ENCODE measurements at places on chromosomes 1 and 21.
A peak's percentile ranks its signal among the peaks of the same experiment; 100 is the strongest.

DNA sequence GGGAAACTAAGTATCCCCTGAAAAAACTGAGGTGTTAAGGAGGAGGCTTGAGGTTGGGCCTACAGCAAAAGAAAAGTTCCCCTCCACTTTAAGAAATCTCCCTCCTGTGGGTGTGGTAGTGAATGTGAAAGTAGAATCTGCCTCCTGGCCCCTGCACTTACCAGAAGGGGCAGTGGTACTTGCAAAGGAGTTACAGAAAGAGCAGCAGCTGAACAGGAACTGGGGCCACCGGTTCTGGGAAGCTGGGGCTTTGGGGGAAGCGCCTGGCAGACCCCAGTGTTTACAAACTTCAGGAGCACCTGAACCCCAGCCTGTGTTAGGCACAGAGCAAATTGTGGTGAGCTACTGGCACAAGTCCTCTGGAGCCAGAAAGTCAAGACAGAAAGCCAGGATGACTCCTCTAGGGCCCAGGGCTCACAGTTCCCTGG is 250.2 kb upstream of the FGGY start:
- peaks cover 27% of the 10 kb centered on the region for H3K4me1 ChIP-seq
- no peaks in the 10 kb centered on the region for H3K36me3 ChIP-seq
- no peak for DNase-seq
- H3K4me3 ChIP-seq = no peak overlapping the region
- no peaks in the 10 kb centered on the region for H3K27me3 ChIP-seq
- peak overlapping the region; percentile 4 for H3K27ac ChIP-seq

DNA sequence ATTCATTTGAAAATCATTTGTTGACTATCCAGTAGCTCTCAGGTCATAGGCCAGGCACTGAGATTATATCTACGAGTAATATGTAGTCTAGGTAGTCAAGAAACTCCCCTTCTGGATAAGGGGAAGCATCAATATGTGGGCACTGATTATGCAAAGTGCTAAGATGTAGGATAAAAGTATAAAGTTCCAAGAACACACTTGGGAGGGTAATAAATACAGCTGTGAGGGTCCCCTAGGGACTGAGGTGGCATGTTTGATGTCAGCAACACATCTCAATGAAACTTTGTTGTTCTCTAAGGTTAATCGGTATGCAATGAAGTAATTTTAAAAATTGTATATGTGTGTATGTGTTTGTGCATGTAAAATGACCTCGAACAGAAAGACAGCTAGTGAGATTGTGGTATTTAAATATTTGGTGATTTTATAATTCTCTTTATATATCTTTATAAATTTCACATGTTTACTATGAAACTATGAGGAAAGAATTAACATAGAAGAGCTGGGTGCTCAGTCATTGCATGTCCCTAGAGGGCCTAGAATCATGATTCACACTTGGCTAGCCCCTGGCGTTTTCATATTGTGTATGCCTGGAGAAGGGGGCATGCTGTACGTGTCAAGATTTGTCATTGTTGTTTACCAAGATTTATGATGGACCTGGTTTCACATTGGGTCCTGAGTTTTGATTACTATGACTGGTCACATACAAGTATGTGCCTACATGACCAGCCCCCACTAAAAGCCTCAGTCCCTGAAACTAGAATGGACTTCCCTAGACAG is 140.1 kb upstream of the DUSP10 start:
- no peaks in the 10 kb centered on the region for H3K27me3 ChIP-seq
- no peaks in the 10 kb centered on the region for H3K4me1 ChIP-seq

GRCh38 chr1:27102707-27103468 is 52.0 kb downstream of the SLC9A1 start:
- H3K27me3 ChIP-seq = no peaks in the 10 kb centered on the region
- no peaks in the 10 kb centered on the region for H3K36me3 ChIP-seq
- H3K27ac ChIP-seq = no peak overlapping the region

GRCh38 chr21:44846485-44847260 is 26.8 kb downstream of the PTTG1IP start:
- peak; percentile 45 for DNase-seq
- no peak overlapping the region for H3K4me3 ChIP-seq
- H3K27me3 ChIP-seq = no peaks in the 10 kb centered on the region
- peaks cover 4% of the 10 kb centered on the region for H3K36me3 ChIP-seq
- H3K27ac ChIP-seq = peak overlapping the region; percentile 45
